Muscle of leg (tissue), 16 donors: ENCODE measurements at places on chromosomes 3 and 15.
A peak's percentile ranks its signal among the peaks of the same experiment; 100 is the strongest.

DNA sequence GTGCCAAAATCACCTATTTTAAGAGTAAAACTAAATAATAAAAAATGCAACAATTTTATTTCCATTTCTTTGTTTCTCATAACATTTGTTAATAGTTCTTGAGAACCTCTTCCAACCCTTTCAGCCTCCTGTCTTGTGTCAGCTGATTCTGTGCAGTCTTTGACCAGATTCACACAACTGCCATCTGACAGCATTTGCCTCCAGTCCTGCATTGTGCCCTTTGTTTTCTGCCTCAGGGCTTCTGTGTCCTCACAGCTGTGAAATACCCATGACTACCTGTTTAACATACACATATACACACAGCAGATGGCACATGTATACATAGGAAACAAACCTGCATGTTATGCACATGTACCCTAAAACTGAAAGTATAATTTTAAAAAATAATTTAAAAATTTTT is 13.2 kb upstream of the CNTN6 start:
- DNase-seq = no peak

- DNase-seq = no peak
Observed at GRCh38 chr3:113421082-113421481, 20.2 kb downstream of the CFAP44 start.

DNA sequence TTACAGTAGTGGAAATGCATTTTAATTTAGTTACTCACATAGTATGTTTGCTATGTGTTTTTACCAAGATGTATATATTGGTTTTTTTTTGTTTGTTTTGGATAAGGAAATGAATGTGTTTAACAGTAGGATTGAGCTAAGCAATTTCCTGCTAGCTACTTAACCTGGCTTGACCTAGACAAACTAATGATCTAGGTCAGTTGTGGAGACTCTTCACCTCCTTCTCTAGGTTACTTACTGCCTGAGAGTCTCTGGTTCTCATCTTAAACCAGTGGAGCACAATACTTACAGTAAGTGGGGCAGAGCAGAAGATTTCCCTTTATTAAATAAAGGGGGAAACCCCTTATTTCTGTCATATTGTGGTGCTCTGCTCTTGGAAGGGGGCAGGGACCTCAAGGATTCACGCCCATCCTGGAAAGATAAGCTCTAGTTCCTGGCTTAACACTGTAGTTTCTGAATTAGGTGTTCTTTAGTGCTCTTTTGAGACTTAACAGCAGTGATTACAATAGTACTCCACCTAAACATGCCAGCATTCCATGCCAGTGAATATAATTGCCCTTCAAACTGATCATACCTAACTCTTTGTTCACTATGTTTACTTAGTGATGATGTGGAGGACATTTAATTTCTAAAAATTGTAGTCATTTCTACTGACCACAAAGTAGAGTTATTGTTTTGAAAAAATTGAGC is 79.9 kb downstream of the UBP1 start:
- no peak for DNase-seq

DNA sequence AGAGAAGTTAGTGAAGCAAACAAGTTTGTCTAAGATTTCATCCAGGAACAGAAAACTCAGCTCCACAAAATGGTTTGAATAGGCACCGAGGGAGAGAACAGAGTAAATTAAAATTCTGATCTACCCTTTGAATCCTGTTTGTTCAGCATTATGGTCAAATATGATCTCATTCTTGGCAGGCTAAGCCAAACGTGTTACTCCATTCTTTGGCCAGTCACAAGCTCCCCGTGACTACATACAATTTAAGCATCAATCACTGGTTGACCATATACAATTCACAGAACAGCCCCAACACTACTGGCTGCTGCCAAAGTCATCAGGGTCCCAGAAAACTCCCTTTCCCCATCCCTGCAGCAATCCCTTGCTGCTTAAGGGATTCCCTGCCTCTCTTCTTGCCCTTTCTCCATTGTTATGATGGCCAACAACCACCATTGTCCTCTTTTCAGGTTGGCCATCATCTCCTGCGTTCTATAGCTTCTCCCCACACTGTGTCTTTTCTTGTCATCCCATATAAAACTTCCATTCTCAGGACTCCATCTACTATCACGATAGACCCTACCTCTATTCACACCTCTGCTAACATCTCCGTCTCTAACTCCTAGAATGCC is 46.3 kb downstream of the GOLIM4 start:
- DNase-seq = peak; percentile 82

DNA sequence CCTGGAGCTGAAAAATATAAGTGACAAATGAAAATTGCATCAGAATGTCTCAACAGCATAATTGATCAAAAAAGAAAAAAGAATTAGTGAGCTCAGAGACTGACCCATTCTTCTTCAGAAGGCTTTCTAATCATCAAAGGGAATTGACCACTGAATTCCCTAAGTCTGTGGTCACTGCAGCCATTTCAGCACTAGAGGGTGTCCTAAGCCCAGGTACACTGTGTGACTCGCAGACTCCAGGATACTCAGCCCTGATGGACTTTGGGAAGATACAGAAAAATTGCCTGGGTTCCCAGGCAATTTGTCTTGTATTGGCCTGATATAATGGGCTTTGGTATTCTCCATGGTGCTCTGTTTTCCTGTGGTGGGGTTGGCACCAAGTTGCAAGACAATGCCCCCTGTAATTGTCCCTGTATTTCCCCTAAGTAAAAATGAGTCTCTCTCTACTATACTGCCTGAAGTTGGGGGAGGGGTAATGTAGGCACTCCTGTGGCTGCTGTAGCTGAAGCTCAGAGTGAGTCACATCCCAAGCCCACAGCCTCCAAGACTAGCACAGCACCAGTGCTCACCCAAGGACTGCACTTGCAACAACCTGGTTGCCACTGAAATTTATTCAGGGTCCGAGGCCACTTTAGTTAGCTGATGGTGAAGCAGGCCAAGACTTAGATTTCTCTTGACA is 256.0 kb upstream of the STAC start:
- DNase-seq = peak; percentile 10

DNA sequence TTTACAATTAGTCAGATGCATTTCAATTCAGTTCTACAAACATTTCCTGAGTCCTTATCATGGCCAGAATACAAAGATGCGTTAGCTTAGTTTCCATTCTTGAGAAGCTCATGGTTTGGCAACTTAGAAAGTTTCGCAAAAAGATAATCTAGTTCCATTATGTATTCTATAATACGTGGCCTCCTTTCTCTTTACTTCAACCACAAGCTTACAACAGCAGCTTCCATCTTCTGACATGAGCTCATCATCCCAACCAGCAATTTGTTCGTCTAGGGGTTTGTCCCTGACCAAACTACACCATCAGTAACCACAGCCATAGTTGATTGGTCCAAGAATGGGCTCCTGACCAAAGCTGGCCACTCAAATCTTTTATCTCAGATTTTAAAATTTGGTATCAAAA is 267.6 kb upstream of the TBC1D5 start:
- DNase-seq = no peak

GRCh38 chr3:194617143-194617671 is 16.0 kb downstream of the TMEM44 start:
- no peak for DNase-seq

GRCh38 chr3:9068051-9068450 is 104.8 kb upstream of the RAD18 start:
- DNase-seq = peak; percentile 84

DNA sequence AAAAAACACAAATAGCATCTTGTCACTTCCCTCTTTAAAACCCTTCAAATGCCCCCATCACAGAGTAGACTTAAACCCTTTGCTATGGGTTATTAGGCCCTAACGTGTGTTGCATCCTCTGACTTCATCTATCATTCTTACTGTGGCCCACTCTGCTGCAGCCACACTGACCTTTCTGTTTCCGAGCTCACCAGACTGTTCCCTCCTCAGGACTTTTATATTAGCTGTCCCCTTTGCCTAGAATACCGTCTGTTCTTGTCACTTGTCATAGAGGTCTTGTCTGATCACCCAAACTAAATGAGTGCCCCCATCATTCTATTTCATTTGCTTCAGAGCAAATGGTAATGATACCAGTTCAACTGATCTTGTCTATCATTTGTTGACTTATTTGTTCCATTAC is 877 bp upstream of the FEM1B start:
- DNase-seq = no peak

DNA sequence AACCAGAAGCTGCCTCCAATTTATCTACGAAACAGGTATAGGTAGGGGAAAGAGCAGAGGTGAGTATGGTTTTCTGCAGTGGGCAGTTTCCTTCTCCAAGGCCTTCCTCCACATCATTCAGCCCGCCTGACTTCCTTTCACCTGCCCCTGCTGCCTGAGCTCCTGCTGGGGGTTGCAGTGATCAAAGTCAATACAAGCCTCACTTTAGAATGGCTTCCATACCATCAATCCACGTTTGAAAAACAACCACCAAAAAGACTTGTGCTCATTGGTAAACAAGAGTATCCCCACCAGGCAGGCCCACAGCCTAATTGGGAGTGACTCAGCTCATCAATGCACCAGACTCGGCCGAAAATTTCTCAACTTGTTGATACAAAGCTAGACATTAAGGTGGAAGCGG is 159.9 kb downstream of the MAGI1 start:
- DNase-seq = no peak

- DNase-seq = no peak
Observed at GRCh38 chr15:75067123-75067830, 43.9 kb downstream of the PPCDC start.

DNA sequence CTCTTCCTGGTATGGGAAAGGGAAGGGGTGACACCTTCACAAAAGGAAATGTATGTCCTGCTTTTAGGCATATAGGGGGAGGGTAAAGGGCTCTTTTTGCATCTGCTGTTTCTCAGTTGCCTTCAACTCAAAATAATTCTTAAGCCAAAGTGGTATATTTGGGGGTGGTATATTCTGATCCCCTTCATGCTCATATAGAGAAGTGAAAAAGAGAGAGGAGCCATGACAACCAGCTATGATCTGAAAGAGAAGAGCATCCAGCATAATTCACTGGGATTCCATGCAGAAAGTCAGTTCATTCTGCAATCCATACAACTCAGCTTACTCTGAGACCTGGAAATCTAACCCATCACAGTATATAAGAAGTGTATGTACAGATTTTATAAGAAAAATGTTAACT is 22.3 kb downstream of the DENND6A start:
- no peak for DNase-seq

DNA sequence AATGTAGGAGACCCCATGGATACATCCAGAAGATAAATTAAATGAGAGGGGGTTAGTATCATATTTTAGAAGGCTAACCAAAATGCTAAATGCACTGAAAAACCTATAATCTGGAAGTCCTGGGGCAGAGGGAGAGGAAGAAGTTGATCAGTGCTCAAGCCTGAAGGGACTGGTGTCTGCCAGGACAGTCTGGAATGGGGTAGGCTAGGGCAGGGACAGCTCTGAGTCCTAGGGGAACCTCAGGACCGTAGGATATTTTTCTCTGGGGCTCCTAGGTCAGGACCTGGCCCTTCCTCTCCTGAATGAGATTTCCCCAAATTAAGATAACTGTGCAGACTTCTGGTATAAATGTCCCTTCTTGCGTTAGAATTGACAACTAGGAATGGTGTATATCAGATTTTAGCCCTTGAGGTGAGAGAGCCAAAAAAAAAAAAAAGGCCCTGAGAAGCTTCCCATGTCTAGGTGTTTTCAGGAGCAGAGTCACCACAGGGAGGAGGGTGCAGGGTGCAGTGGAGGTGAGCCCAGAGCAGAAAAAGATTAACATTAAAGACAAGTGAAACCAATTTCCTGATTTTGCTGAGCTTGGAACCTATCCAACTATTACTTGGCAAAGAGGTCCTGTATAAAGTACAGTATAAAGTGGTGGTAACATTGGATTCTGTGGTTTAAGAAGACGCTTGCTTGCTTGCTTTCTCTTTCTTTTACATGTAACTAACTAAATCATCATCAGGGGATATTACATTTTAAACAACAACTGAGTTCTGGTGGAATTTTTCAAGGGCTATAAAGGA is 63.5 kb downstream of the HACD2 start:
- peak; percentile 48 for DNase-seq

DNA sequence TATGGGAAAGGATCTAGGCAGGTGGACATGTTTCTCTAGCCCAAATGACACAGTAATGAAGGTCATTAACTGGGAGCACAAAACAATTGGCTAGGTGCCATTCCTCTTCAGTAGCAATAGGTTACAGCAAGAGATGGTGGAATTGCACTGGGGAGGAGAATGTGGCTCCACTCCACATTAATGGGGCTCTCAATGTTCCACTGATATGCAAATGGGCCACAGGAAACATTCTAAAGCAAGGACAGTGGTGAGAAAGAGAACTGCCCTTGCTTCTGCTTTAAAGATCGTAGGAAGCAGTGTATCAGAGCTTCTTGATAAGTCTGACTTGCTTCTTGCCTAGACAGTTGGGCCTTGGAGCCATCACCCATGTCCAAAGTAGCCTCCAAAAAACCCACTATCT is 271.4 kb upstream of the PPP2R3A start:
- no peak for DNase-seq

DNA sequence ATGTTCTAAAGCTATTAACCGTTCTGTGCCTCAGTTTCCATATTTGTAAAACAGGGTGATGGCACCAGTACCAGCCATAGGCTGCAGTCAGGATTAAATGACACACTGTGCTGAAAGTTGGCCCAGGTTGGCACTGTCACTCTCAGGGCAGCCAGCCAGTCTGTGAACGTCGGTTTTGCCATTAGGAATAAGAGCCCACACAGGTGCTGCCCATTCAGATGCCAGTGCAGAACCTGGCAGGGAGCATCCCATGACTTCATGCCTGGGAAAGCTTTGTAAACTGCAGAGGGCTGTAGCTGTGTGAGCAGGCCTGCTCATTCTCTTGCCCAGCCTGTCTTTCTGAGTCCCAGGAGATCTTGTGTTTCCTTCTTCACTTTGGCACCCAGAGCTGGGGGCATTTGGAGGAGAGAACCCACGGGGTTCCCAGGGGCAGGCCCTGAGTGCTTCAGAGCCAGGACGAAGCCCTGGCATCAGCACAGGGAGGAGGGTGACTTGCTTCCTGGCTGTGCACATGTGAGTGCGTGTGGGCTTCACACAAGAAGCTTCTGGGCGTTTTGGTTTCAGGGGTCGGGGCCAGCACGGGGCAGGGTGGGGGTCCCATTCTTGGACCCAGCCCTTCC is 46.9 kb downstream of the ZNF710 start:
- peak; percentile 35 for DNase-seq
